Posterior vena cava (tissue), 2 donors: ENCODE measurements at places on chromosomes 3 and 15.

- DNase-seq = no peak
Measured at GRCh38 chr3:195200010-195200822, 70.7 kb downstream of the XXYLT1 start.

DNA sequence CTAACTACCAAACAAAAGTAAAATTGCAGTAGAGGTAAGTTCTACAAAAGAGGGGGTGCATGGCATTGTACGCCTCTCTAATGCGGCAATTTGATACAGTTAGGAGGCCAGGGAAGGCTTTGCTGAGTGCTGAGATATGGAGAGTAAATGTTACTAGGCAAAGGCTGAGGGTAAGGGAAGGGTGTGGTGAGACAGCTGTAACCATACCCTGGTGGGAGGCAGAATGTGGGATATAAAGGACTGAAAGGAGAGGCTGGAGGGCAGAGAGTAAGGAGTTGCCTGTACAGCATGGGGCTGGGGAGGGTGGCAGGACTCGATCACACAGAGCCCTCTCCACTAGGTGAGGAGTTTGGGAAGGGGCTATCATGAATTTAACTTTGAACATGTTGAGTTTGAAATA, 106.3 kb downstream of the PDCD6IP start:
- no peak for DNase-seq

GRCh38 chr3:122199552-122199951, 16.1 kb downstream of the CASR start:
- no peak for DNase-seq

DNA sequence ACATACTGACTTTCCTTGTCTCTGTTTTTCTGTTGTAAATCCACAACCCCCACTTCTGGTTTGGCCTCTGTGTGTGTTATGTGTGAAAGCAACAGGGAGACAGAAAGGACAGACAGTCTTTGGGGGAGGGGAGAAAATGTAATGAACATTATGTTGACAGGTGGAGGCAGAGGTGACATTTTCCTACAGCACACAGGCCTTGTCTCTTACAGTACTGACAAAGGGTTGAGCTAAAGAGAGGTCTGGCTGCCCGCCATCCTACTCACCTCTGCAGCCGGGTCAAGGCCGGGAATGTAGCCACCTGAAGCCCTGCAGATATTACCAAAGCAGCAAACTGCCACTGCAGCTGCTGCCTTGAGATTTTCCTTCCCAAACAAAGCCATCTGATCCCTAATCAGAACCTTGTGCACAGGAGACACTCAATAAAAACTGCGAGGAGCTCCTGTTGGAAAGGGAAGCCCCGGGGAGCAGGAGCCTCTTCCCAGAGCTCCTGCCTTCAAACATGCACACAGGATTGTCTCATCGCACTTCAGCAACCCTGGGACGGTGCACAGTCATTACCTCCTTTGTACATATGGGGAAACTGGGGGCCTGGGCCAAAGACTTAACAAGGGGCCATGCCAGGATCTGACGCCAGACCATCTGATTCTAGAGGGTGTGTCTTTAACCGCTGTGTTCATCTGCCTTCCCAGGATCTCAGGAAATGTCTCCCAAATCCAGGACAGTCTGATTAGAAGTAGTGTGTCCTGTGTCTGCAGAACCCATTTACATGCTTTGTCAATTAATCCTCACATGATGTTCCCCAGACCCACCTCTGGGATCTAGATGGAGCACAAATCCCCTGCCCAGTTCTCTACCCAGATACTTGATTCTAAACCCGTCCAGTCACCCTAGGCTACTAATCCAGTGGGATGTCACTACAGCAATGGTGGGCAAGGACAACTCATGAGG, 14.2 kb downstream of the MYO5C start:
- no peak for DNase-seq

- no peak for DNase-seq
Measured at GRCh38 chr3:157807280-157807679, 298.9 kb downstream of the SHOX2 start.

GRCh38 chr3:162441716-162442115, 945.1 kb downstream of the OTOL1 start:
- DNase-seq = no peak

GRCh38 chr3:134928392-134928791, 133.3 kb downstream of the EPHB1 start:
- no peak for DNase-seq

DNA sequence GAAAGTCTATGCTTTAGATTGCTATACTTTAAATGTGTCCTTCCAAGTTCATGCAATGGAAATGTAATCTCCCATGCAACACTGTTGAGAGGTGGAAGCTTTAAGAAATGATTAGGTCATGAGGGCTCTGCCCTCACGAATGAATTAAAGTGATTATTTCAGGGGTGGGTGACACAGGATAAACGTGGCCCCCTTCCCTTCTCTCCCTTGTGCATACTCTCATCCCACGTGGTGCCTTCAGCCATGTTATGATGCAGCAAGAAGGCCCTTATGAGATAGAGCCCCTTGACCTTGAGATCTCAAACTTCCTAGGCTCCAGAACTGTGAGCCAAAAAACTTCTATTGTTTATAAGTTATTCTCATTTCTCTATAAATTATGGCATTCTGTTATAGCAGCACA, 183.3 kb downstream of the TNIK start:
- DNase-seq = no peak

DNA sequence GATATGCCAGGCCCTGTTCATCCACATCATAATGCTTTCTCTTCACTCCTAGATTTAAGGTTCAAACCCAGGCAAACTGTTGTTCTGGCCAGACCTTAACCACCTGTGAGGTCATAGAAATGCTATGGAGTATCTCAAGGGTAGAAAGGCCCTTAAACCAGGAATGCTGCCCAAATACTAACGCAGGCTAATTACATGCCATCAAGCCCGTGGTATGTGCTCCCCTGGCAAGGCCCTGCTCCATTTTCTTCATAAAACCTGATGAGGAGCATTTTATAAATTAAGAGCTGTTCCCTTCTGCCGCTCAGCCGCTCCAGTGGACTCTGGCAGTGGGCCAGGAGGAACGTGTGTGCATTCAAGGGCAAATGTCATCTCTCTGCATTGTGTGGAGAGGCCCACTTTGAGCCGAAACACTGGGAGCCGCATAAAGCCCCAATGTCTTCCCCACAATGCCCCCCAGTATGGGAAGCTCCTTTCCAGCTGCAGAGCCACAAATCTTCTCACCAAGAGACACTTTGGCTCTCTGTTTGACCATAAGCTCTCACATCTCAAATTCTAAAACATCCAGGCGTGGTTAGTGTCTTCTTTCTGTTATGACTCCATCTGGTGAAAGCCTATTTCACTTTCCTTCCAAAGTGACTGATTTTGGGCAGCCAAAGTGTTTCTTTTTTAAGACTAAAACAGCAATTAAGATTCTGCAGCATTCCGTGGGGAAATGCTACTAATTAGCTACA, 210.8 kb upstream of the NR2E3 start:
- DNase-seq = no peak

DNA sequence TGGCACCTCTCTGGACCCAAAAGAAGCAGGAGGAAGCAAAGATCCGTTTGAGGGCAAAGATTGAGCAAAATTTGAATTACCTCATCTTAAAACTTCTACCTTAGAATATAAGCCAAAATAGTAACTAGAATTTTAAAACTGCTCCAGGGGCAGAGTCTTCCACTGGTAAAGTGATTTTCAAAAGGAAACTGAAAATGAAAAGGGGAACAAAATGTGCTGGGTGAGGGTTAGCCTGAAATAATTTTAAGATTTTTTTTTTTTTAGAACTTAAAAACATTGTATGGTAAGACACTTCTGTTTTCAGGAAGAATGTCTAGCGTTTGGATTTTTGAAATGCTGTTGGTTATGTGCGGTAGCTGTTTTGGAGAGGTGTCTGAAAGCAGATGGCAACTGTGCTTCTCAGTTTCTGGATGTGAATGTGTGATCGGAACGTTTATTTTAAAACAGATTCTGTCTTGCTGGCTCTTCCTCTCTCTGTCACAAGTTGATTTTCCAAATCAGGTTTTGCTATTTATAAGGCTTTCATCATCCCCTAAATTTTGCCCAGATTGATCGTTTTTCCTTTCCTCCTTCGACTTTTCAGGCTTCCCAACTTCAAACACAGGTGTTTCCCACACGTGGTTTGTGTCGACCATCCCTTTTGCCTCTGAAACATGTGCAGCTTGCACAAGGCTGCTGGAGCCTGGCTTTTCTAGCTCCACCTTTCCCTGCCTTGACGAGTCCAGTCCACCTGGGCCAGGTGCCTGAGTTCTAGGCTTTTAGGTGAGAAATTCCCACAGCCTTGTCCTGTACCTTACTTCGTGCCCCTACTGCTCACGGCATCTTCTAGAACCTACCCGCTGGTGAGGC, 3.3 kb downstream of the LRRK1 start:
- no peak for DNase-seq

- no peak for DNase-seq
Measured at GRCh38 chr3:74281705-74282104, 332.8 kb downstream of the CNTN3 start.

GRCh38 chr15:95812491-95812890, 518.0 kb upstream of the NR2F2 start:
- no peak for DNase-seq

- DNase-seq = no peak
Measured at GRCh38 chr3:107753976-107754375, 231.2 kb downstream of the BBX start.

DNA sequence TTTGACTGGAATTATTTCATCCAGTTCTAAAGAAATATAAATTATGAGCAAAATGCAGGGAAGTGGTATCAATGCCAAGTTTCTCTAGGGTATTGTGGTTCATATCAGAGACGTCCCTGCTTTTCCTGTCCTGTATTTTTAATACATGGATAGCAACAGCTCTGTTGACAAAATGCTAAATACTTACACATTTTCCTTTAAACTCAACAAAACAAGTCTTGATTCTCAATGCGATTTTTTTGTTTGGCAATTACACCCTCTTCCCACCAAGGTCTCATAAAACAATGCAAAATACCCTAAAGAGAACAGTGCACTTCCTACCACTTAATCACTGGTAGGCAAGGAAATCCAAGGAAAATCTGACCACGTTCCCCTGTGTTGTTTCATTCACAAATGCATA, 120.0 kb downstream of the DUT start:
- DNase-seq = no peak

- no peak for DNase-seq
Measured at GRCh38 chr3:19931180-19931692, 2.8 kb downstream of the EFHB start.

GRCh38 chr3:29919571-29919970, 638.7 kb downstream of the RBMS3 start:
- DNase-seq = no peak

- peak; percentile 75 for DNase-seq
Measured at GRCh38 chr3:14820156-14820555, 1.4 kb downstream of the FGD5 start.

DNA sequence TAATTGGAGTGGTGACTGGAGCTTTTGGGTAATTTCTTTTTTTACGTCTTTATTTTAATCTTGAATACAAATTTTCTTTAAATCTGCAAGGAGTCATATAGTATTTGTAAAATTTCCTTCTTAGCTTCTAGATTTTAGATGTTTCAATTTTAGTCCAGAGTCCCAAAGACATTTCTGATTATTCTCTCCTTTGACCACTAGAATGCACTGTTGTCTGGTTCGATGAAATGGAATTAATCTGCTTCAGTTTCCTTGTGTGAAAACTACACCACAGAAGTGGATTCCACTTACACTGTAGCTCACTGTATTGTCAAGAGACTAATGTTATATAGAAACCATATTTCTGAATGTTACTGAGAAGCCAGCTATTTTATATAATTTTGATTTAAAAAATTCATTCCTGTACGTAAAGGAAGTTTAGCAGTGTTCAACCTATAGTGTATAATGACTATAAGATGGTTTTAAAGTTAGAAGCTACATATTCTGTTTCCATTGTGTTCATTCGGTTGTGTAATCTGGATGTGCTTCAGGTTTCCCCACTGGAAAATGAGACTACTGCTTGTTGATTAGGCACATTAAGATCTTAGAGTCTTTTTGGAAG, 6.1 kb downstream of the GRAMD1C start:
- DNase-seq = no peak

DNA sequence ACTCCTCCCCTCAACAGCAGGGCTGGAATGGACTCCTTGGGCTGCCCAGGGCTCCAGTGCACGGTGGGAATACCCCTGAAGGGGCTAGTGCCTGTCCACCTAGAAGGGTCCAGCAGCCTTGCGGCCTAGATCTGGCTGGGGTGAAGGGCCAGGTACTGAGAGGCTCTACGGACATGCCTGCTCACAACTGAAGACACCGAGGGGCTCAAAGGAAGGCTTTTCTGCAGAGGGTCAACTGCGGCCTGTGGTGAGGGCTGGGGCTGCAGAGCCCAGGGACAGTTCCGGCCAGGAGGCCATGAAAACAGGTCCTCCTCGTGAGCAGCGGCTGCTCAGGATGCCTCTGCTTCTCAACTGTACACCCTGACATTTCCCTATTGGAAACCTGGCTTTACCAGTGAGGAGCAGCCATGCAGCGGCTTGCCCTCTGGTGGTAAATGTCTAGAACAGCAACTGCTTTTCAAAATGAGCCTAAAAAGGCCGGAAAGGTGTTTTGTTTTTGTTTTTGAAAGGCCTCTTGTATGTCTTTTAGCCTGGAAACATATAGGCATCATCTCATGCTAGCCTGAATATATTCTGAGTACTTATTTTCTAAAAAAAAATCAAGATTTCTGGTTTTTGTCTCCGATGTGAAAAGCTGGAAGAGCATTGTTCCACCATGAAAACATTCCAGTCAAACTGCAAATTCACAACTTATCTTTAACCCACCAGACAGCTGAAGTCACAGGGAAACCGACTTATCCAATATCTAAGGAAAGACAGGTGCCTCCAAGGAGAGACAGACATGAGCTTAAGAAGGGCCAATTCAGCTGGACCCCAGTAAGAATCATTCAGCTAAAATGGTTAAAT, 163.4 kb downstream of the KLF13 start:
- DNase-seq = peak; percentile 79

GRCh38 chr15:92951800-92952457, 51.8 kb downstream of the CHD2 start:
- no peak for DNase-seq

DNA sequence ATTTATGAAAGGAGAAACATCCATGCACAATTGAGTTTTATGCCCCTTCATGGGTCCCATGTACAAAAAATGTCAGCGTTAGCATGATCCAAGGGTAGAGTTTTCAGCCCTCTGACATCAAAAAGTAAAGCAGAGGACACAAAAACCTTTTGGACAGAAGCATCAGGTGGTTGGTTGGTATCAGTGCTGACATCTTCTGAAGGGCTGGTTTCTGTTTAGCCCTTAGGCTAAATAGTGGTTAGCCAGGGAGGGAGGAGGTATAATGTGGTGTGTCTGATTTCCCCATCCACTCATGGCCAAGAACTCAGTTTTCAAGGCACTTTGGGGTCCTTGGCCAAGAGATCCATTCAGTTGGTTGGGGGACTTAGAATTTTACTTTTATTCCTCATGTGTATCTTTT, 16.5 kb downstream of the CCDC66 start:
- DNase-seq = no peak
